ENCODE measurements at places on chromosomes 6 and 20.

DNA sequence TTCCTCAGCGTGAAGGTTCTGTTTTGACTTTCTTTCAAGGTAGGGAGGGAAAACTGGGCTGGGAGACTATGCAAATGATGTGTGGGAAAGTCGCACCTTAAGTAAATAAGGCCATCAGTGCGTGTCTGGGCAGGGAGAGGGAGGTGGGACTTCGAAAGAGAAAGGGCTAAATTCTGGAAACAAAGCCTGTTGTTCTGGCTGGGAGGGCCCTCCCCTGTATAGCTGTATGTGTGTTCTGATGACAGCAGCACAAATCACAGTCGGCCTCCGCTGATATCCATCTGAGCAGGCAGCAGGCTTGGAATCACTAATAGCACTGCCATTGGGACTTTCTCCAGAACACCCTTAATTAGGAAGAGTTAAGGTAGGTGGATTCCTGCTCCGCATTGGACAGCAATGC, 19.2 kb downstream of the JAG1 start:
- no peak for DNase-seq

GRCh38 chr6:2831392-2831791, 10.3 kb downstream of the SERPINB1 start:
- DNase-seq: no peak

DNA sequence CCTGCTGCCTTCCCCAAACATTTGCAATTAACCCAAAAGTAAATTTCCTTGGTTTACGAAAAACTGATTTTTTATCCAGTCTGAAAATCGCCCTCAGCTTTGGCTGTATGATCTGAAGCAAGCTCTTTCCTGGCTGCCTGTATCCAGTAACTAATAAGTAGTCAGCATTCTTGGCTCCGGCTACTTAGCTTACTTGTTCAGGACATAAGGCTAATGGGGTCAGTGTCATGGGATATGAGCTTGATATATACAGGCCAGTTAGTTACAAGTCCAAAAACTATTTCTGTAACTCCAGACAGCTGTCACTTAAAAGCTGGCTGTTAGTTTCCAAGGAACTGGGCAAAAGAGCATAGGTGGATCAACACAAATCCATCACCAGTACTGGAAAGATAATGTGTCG, 56.2 kb downstream of the KHDC1L start:
- DNase-seq: no peak

DNA sequence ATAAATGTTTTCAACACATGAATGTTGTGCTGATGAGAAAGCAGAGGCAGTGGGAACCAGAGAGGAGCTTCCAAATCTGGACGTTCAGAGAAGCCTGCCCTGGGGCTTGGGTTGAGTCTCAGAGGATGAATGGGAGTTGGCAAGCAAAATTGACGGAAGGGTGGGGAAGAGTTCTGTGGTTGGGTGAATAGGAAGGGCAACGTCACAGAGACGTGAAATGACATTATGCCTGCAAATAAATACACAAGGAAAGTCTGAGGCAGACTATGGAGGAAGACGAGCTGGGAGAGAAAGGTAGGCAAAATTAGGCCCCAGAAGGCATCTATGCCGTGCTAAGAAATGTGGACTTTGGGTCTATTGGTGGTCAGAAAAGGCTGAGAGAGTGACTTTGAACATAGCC, 25.2 kb upstream of the SGK1 start:
- DNase-seq: no peak

GRCh38 chr6:149230712-149231460, 86.6 kb upstream of the TAB2 start:
- no peak for DNase-seq

- no peak for DNase-seq
Observed at GRCh38 chr6:2502096-2502997, 248.4 kb downstream of the MYLK4 start.

GRCh38 chr20:53857723-53858236, 212.6 kb downstream of the BCAS1 start:
- DNase-seq: no peak

DNA sequence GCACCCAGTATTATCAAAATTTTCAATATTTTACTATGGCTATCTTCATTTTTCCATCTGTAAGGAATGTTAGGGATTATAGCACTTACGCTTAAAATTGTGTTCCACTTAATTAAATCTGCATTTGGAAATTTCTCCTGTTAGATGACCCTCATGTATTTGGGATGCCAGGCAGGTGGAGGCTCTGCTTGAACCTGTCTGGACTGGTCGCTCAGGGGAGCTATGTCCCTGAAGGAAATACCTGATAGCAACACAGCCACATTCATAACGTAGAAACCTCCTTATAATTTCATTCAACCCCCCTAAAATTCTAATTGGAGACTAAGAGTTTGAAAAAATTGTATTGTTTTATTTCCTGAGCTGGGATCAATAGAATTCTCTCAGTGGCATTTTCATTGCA, 636.0 kb upstream of the MMS22L start:
- DNase-seq: no peak

DNA sequence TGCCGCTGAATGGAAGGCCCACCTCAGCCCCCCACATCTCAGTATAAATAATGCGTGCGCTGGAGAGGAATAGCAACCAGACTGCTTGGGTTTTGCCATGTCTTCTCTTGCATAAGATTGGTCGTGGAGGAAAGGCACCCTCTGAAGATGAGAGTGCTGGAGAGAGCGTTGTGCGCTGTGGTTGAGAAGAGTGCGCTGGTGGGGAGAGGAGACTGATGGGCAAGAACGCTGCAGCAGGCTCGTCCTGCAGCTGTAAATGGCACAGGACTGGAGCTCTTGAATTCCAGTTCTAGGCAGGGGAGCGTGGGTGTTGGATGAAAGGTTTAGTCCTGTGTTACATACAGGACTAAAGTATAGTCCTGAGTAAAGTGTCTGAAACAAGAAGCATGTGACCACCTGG, 51.5 kb downstream of the RPRD1B start:
- DNase-seq: no peak

DNA sequence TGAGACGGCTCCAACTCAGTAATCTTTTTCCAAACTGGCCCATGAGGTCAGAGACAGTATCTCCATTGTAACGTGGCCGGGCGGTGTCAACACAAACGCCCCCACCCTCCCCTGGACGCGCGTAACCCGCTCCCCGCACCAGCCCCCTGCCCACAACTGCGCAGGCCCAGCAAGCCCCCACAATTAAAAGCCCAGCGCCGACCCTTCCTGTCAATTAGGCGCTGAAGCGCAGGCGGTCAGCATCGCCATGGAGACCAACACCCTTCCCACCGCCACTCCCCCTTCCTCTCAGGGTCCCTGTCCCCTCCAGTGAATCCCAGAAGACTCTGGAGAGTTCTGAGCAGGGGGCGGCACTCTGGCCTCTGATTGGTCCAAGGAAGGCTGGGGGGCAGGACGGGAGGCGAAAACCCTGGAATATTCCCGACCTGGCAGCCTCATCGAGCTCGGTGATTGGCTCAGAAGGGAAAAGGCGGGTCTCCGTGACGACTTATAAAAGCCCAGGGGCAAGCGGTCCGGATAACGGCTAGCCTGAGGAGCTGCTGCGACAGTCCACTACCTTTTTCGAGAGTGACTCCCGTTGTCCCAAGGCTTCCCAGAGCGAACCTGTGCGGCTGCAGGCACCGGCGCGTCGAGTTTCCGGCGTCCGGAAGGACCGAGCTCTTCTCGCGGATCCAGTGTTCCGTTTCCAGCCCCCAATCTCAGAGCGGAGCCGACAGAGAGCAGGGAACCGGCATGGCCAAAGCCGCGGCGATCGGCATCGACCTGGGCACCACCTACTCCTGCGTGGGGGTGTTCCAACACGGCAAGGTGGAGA, at the start of the genes HSPA1A and HSPA1L:
TSS of gene HSPA1A (plus strand) at position 519 of the 814 bp plus-strand sequence. CDS start at position 733, 214 bp downstream.
TSS of gene HSPA1L (minus strand) at position 259 of the 814 bp plus-strand sequence. CDS start 3,311 bp downstream, outside the sequence.
- DNase-seq: peak; percentile 94

DNA sequence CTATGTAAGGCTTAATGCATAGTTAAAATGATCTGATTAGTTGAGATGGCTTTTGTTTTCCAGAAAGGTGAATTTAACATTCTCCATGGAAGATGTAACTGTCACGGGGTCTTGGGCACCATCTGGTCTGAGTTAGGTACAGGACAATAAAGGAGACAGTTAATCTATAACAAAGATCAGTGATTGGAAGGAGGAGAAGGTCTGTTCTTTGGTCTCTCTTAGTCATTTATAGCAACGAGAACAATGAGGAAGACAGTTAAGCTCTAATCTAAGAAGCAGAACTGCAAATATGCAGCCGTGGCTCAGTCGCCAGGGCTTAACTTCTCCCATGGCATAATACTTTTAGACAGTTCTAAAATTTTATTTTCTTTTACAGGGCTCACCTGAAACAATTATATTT, 405.5 kb upstream of the SULF2 start:
- DNase-seq: no peak

GRCh38 chr20:4774207-4774606, 52.5 kb downstream of the PRND start:
- DNase-seq: no peak

- no peak for DNase-seq
Observed at GRCh38 chr20:57656821-57657534, 36.8 kb upstream of the ZBP1 start.

DNA sequence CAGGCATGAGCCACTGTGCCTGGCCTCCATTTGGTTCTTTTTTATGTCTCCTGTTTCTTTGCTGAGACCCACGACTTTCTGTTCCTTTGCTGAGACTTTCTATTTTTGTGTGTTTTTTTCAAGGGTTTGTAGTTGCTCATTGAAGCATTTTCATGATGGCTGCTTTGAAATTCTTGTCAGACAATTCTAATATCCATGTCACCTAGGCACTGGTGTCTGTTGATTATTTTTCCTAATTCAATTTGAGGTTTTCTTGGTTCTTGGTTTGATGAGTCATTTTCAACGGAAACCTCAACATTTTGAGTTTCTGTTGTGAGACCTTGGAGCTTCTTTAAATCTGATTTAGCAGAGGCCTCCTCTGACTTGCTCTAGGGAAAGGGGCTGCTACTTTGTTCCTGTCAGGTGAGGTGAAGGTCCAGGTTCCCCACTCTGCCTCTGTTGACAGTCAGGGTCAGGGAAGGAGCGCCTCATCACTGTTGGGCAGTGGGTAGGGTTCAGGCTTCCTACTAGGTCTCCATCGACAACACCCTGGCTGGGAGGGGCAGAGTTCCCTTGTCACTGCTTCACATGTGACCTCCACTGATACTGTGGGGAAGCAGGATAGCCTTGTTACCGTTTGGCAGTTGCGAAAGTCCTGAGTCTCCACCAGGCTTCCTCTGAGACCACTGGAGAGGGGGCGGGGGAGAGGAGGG, 67.2 kb upstream of the RNF24 start:
- DNase-seq: peak; percentile 44

DNA sequence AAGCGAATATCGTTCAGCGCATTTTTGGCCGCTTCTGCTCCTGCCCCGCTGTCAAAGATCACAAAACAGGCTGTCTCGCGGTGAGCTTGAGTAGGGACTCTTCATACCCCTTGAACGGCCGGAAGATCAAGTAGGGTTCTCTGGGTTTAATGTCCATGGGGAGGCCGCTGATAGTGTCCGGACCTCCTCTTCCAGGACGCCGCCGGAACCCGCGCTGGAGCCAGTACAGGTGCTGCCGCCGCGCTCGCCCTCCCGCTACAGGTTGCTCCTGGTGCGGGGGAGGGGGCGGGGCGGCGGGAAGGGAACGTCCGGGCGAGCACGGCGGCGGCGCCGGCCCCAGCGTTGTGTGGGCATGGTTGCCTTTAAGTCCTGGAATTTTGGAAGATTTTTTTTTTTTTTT, 67.4 kb downstream of the KHDC1L start:
- no peak for DNase-seq

DNA sequence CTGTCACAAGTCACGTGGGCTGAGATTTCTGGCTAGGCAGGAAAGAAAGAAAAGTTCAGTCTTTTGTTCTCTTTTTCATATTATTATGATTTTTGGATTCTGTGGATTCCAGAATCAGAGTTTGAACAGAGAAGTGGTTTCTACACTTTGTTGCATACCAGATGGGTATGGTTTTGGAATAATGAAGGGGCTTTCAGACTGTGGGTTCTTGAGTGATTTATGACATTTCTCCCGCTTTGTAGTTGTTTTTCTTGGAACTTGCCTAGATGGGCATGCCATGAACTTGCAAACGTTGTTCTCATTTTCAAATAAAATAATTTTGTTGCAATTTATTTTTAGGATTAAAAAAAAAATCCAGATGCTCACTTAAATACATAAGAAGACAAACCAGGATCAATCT, 34.4 kb downstream of the CBFA2T2 start:
- DNase-seq: no peak

GRCh38 chr6:16130932-16131387, 2.1 kb downstream of the MYLIP start:
- DNase-seq: no peak

DNA sequence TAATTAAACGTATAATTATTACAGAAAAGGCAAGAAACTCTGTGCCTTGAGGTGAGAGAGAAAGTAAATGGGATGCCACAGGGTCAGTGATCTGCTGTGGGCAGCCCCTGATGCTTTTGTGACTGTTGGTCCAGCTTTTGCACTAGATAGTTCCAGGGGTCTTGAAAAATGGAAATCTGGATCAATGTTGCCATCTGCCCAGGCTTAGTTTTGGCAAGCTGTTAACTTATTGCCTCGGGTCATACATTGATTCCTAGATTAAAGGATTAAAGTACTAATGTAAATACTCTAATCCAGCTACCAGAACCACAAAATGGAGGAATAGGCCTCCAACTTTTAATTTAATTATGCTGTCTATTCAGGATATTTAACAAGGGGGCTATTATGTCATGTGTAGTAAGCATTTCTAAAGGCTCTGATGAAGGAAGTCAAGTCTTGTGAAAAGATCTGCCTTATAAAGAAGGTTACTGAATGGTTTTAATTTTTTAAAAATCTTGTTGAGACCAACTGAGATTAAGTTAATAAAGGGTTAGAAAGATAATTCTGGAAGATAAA, 376.0 kb upstream of the HS3ST5 start:
- DNase-seq: no peak

DNA sequence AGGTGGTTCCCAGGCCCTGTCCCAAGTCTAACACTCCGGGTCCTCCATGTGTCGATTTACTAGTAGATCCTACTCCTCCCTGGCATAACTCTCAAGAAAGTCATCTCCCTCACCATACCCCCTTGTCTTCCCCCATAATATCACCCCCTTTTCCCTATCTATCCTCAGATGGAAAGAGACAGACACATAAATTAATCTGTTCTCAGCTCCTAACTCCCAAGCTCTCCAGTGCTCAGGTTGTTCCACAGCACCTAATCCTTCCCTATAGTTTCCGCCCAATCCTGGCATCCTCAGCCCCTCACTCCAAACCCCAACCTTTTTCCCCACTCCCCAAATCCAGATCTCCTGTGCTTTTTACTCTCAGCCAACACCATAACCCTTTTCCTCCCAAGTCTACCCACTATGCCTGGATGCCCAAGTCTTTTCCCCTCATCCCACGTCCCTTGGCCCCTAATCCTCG, 808 bp downstream of the ILRUN start:
- DNase-seq: no peak

GRCh38 chr20:40651151-40651550, 37.9 kb downstream of the MAFB start:
- no peak for DNase-seq
